ENCODE measurements at places on chromosomes 16 and 17.
A peak's percentile ranks its signal among the peaks of the same experiment; 100 is the strongest.

- no peak for DNase-seq
Measured at GRCh38 chr16:55274391-55274790, 49.6 kb upstream of the IRX6 start.

- DNase-seq: no peak
Measured at GRCh38 chr17:43542859-43543258, 3.3 kb downstream of the ETV4 start.

GRCh38 chr16:49834531-49835151 lies 21.3 kb downstream of the ZNF423 start:
- DNase-seq: peak; percentile 67

DNA sequence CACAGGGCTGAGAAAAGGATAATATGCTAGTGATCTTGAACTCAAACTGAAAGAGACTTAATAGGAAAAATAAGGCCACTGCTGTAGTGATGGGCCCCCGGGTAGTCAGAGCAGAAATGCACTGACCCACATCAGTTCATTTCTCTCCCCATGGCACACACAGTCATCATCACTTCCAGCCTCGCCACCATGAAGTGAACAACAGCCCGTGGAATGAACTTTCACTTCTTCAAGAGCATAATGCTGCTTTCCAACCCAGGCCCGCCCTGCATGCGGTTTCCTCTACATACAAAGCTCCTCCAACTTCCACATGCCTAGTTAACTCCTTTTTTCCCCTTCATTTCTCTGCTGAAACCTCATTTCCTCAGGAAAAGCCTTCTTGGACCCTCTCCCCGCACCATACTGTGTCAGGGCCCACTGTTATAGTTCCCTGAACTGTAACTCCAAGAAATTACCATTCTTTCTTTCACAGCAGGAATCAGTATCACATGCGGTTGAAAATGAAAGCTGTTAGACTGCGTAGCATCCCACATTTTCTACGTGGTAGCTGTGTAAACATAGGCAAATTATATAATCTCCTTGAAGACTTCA lies 65.8 kb upstream of the SMIM36 start:
- DNase-seq: peak; percentile 76

GRCh38 chr17:64448665-64449512 lies at the start of gene MILR1:
Gene MILR1 (plus strand): TSS chr17:64449115. CDS start chr17:64449169, 54 bp downstream.
- peak; percentile 67 for DNase-seq

- peak; percentile 71 for DNase-seq
Measured at GRCh38 chr16:85151603-85152413, 39.5 kb upstream of the CIBAR2 start.

GRCh38 chr17:62895320-62896301 lies 70.4 kb upstream of the TANC2 start:
- peak; percentile 53 for DNase-seq

GRCh38 chr17:56880133-56880532 lies 33.7 kb downstream of the TRIM25 start:
- no peak for DNase-seq

GRCh38 chr16:87721622-87722585 lies 43.9 kb downstream of the KLHDC4 start:
- DNase-seq: no peak

DNA sequence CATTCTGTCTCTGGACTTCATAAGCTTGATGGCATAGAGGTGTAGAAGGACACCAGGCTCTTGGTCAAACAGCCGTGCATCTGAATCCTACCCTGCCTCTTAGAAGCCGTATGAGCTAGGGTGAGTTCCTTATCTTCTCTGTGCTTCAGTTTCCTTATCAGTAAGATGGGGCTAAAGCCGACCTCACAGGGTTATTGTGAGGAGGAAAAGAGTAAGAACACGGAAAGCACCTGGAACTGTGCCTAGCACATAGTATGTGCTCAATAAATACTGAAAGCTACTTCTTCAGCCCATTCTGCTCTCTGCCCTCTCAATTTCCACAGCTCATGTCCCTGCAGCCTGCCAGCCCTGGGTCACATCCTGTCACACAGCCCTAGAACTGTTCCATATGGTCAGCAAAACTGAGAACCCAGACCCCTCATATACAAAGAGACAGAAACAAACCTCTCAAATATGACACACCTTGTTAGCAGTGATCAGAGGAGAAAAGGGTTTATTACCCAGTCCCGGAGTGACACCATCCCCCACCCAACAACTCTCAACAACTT lies 17.0 kb upstream of the UBTF start:
- DNase-seq: no peak

DNA sequence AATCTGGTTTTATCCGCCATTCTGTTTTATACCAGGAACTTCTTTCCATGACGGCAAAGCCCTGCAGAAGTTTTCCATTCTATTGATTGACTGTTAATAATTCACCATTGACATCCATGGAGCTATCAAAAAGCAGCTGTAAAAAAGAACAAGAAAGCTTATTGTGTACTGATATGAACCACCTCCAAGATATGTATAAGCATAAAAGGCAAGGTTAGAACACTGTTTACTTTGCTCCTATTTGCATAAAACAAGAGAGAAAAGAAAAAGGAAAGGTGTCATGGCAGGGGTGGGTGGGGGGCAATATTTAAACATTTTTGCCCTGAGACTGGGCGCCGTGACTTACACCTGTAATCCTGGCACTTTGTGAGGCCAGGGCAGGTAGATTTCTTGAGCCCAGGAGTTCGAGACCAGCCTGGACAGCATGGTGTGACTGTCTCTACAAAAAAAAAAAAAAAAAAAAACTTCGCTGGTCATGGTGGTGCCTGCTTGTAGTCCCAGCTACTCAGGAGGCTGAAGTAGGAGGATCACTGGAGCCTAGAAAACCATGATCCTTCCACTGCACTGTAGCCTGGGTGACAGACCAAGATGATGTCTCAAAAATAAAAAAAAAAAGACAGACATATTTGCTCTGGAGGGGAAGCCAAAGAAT lies 52.5 kb downstream of the TMEM114 start:
- no peak for DNase-seq

GRCh38 chr17:7747635-7748071 lies 30.1 kb downstream of the DNAH2 start:
- DNase-seq: peak; percentile 78

GRCh38 chr17:4679658-4680057 lies 24.3 kb downstream of the PELP1 start:
- peak; percentile 61 for DNase-seq

GRCh38 chr16:89093602-89094251 lies at the start of gene ACSF3:
Gene ACSF3 (plus strand): TSS chr16:89093852. CDS start chr16:89100682, 6,830 bp downstream.
- DNase-seq: peak; percentile 66

GRCh38 chr16:82716361-82716855 lies 89.6 kb downstream of the CDH13 start:
- DNase-seq: no peak

GRCh38 chr16:30407102-30407803 lies at the start of gene ZNF771:
Gene ZNF771 (plus strand): TSS chr16:30407606. CDS start chr16:30408054, 448 bp downstream.
- peak; percentile 87 for DNase-seq

- DNase-seq: no peak
Measured at GRCh38 chr16:253833-254232, 19.2 kb downstream of the FAM234A start.

GRCh38 chr17:68060336-68060735 lies 24.8 kb downstream of the KPNA2 start:
- DNase-seq: no peak

GRCh38 chr17:32483451-32484019 lies 3.3 kb upstream of the CDK5R1 start:
- DNase-seq: peak; percentile 70

GRCh38 chr16:22402191-22402590 lies 27.8 kb upstream of the CDR2 start:
- peak; percentile 54 for DNase-seq

- no peak for DNase-seq
Measured at GRCh38 chr17:79547586-79547985, 63.3 kb downstream of the RBFOX3 start.

GRCh38 chr17:75069783-75070182 lies 18.0 kb upstream of the SLC16A5 start:
- DNase-seq: peak; percentile 26

- DNase-seq: no peak
Measured at GRCh38 chr16:24124291-24124690, 131.8 kb upstream of the CACNG3 start.

DNA sequence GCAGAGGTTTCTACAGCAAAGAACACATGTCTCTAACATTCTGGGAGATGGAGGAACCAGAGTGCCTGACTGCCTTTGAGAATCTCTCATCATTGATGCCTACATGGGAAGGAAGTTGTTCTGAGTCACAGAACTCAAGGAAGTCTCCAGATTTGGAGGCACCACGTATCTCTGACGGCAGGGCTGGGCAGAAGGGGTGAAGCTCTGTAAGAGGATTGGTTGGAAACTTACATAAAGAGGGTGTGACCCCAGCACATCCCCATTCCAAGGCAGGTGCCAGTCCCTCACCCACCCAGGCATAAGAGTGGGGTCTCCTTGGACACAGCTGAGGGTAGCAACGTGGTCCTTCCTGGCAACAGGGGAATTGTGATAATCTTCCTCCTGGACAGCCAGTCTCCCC lies 17.4 kb downstream of the TNFRSF13B start:
- DNase-seq: no peak

DNA sequence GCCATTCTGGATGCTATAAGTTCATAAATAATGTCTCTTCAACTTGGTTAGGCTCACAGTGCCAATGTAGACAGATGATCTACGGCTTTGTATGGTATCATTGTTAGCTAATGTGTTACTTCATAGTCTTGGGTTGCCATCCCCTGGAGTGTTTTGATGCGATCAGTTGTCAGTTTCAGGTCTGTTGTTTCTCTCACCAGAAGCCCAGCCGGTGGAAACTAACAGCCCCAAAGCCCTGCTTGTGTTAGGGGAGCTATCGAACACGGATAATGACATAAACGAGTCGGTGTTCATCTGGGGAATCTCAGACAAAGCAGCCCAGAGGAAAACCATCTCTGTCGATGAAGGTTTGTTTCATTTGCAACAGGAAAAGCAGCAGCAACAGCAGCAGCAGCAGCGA lies 107.4 kb upstream of the ANKFN1 start:
- no peak for DNase-seq

DNA sequence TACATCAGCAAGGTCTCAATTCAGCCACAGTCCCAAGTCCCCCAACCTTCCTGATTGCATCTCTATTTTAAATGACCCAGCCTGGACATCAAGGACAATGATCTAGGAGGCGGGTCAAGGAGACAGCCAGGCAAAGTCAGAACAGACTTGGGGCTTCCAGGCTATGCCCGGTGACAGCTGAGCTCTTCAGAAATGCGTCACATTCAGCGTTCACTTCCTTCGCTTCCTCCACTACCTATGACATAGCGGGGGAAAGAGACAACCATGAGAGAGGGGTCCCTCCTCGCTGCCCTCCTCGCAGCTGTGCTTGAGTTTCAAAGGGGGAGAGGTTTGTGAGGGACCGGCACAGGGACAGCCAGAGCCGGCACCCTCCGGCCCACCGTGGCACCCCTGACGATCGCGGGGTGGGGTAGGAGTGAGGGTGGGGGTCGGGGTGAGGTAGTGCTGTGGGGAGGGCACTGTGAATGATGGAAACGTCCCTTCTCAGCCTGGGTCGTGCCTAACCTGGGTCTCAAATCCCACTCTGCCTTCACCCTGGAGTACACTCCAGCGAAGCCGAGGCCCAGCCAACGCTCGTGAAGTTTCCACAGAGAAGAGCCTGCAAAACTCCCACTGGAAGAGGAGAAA lies 12.3 kb upstream of the LGALS3BP start:
- no peak for DNase-seq

DNA sequence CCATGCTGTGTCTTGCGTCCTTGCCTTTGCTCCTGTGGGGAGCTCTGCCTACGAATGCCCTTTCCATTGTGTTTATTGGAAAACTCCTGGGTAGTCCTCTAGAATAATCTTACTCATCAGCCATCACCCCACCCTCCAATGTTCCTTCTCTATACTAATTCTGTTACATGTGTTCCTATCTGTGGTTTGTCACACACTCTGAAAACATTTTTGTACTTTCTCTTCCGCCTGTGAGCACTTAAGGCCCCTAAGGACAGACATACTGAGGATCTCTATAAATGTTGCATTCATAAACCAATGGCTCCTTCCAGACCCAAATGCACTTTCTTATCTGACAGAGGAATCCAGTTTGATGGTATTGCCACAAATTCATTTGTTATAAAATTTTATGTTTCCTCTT lies 53.9 kb upstream of the MON1B start:
- no peak for DNase-seq

DNA sequence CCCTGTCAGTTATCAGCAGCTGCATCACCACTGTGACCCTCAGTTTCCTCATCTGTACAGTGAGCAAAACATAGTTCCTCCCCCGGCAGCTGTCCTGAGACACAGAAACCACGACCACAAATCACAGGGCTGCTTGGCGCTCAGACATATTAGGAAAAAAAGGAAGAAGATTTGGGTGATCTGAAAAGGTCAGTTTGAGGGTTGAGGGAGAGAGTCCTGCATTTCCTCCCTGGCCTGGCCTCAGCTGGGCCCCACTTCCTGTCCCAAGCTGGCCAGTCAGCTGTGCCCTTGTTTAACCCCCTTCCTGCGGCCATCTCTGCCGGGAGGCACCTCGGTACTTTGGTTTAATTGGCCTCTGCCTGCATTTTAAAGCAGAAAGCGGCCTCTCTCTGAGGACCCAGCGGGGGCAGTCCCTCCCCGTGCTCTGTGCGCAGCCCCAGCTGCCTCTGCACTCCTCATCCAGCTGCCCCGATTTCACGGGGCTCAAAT lies 24.0 kb upstream of the CIBAR2 start:
- DNase-seq: no peak

GRCh38 chr16:8848231-8848938 lies 20.4 kb downstream of the CARHSP1 start:
- DNase-seq: no peak

DNA sequence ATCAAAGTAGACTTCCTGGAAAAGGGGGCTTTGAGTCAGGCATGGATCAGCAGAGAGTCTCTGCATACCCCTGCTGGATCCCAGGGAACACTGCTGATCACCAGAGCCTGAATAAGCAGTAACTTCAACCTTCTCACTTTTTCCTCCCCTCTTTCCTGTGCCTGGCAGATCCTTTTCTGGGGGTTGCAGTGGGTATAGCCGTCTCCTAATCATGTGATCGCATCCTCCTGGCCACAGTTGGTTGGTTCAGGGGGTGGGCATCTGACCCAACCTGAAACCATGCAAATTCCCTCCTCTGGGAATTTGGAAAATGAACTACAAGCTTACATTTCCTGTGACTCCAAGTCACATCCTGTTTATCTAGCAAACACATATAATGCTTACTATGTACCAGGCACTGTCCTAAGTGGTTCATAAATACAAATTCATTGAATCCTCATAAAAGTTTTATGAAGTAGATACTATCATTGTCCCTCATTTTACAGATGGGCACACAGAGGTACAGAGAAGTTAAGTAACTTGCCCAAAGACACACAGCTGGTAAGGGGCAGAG lies 120.3 kb downstream of the AXIN2 start:
- no peak for DNase-seq

DNA sequence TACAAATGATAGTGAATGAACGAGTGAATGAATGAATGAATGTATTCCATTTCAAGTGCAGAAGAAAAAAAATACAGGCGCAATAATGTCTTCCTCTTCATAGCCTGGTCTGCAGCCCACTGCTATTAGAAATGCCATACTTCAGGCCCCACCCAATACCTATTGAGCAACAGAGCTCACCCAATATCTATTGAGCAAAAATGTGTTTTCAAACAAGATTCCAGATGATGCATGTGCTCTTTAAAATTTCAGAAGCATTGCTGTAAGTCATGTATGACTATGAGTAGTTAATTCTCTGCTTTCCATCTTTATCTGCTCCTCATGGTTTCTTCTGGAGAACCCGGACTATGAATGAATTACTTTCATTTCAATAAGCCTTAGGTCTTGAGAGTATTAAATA lies 308.2 kb downstream of the XYLT1 start:
- peak; percentile 19 for DNase-seq

All from fibroblast of skin of right biceps (primary cell).